ENCODE measurements at places on chromosomes 7 and 10.

- no peak for DNase-seq
Observed at GRCh38 chr7:67549126-67549525, 552.5 kb downstream of the TYW1 start.

- no peak for DNase-seq
Observed at GRCh38 chr10:124824507-124824906, 22.9 kb downstream of the ABRAXAS2 start.

DNA sequence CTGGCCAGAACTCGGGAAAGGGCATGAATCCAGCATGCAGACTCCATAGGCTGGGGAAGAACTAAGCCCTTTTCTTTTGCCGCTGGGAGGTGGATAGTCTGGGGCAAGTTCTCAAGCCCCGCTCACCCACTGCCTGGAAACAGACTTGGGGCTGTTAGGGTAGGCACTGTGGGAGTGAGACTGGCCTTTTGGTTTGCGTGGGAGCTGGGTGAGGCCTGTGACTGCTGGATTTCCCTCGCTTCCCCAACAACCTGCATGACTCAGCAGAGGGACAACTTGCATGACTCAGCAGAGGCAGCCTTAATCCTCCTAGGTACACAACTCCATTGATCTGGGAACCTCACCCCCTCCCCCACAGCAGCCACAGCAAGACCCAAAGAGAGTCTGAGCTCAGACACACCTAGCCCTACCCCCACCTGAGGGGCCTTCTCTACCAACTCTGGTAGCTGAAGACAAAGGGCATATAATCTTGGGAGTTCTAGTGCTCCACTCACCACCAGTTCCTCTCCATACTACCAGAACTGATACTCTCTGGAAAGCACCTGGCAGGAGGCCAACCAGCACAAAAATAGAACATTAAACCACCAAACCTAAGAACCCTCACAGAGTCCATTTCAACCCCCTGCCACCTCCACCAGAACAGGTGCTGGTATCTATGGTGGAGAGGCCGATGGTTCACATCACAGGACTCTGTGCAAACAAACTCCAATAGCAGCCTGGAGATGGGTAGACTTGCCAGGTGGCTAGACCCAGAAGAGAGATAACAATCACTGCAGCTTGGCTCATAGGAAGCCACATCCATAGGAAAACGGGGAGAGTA lies 81.4 kb upstream of the LAMB4 start:
- no peak for DNase-seq

GRCh38 chr7:14902589-14903067 lies at the start of gene DGKB:
Gene DGKB, minus strand, starts transcription at chr7:14902751.
- no peak for DNase-seq

- no peak for DNase-seq
Observed at GRCh38 chr7:152910545-152911225, 151.1 kb downstream of the ACTR3B start.

- no peak for DNase-seq
Observed at GRCh38 chr10:48343921-48344598, 37.6 kb downstream of the MAPK8 start.

- no peak for DNase-seq
Observed at GRCh38 chr7:76233538-76234281, 32.0 kb downstream of the SRRM3 start.

- no peak for DNase-seq
Observed at GRCh38 chr7:150515248-150516147, 826 bp downstream of the GIMAP7 start.

DNA sequence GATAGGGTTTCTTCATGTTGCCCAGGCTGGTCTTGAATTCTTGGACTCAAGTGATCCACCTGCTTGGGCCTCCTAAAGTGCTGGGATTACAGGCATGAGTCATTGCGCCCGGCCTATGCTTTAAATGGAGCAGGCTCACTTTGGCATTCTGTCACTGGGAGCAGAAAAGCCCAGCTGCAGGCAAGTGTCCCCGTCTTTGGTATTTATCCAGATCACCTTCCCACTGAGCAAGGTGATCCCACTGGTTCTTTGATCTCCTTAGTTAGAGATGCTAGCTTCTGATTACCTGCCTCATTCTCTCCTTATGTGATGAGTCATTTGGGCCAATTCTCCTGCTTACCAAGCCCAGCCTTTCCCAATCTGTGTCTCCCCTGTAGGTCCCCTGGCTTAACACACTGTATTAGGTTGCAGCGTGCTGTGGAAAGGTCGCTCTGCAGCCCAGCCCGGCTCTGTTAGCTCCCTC lies 39.3 kb downstream of the SPDYE5 start:
- DNase-seq, result no peak

DNA sequence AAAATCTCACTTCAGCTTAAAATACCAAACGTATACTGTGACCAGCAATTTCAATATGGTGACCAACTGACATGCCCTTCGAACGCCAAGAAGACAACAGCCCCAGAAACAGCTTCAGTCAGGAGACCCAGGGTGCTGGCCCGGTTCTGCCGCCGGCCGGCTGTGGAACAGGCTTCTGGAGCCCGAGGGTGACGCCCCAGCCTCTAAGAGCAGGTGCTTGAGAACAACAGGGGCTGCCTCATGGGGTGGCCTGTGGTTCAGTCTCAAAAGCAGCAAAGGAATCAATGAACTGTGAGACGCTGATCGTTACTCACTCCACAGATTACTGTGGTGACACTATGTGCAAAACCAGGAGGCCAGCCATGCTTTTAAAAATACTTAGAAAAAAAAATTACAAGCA lies 17.3 kb downstream of the GPER1 start:
- no peak for DNase-seq
